ENCODE measurements at places on chromosomes 13 and 19. TPM values are rescaled to one million over a fixed set of nuclear protein-coding genes. Genes with fewer than 3 reads are reported as not detected.

SOX1 gene
- total RNA-seq = not detected

NKPD1 gene
- total RNA-seq = 0.13 TPM

DEDD2 gene
- 29.1 TPM for total RNA-seq

ALOX5AP gene
- not detected for total RNA-seq

ZSCAN4 gene
- total RNA-seq = not detected

All from pulmonary artery endothelial cell (primary cell).